ENCODE measurements at places on chromosomes 2 and 18.

GRCh38 chr18:10041180-10041579, 127.4 kb downstream of the VAPA start:
- no peak for DNase-seq

GRCh38 chr2:124315221-124315880, 290.3 kb downstream of the CNTNAP5 start:
- no peak for DNase-seq

DNA sequence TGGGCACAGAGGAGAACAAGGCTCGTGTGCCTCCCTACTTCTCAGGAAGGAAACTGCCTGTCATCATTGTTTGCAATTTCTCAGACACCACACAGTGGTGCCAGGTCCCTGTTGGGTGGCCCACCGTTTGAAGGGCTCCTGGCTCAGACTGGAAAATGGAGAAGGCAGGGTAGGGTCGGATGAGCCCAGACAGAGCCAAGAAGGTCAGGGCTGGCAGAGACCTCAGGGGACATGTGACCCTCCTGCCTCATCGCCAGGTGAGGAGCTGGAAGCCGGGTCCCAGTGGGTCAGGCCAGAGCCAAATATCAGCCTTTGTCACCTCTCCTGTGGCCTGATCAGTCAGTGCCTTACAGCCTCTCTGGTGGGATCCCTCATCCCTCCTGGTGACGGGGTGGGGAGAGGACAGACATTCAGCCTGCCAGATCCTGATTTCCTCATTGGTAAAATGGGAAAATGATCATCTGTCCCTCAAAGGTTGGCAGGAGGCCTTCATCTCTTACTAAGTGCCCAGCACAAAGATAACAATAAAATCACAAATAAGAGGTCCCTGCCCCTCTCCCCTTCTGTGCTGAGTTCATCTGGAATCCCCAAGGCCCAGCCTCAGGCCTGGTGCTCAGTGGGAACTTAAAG, 117.6 kb downstream of the CAPN13 start:
- DNase-seq = no peak

GRCh38 chr2:88753833-88754584, 62.5 kb downstream of the RPIA start:
- DNase-seq = no peak

DNA sequence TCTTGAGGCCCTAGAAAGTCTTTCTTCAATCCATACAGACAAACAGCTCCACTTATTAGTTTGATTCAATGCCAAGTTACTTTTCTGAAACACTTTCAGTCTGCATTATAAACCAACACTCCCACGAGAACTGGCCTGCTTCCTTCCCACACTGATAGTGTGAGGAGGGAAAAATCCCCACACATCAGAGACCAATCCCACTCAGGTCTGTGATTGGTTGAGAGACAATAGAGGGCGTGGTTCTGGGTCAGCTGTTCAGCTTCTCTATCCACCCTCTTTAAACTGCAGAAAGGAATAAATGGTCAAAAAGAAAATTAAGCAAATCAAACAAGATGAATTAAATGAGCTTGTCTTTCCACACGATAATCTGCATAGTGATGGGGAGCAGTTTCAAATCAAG, 152.5 kb downstream of the NRP2 start:
- no peak for DNase-seq

DNA sequence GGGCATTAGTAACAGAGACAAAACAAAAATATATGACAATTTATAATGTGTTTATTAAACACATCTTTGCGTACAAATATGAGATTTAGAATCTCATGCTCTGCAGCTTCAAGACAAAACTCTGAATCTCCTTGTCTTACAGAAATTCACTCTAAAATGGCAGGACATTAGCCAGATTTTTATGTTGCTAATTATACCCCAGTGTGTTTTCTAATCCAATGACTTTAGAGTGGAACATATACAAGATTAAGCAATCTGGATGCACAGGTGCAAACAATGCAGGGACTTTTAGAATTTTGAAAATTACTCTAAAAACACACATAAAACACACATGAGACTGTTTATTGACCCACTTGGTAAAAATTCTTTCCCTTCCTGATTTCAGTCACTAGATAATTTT, 85.9 kb downstream of the CALCRL start:
- DNase-seq = no peak

- no peak for DNase-seq
Measured at GRCh38 chr18:22293417-22293816, 124.0 kb downstream of the GATA6 start.

DNA sequence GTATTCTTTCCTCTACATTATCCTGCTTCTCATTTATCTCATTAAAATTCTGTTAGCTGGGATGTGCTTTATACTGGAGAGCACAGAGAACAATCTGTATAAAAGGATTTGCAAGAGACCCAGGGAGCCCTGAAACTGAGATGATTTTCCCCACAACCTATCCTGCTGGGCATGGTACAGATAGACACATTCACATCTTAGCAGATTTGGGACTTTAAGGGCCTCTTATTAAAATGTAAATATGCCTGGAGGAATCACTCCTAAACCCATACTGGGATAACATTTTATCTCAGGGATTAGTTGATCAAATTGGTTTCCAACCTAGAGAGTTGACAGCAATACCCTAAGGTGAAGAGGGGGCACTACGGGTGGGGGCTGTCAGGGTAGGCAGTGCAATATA, 45.5 kb downstream of the AOX1 start:
- DNase-seq = no peak

DNA sequence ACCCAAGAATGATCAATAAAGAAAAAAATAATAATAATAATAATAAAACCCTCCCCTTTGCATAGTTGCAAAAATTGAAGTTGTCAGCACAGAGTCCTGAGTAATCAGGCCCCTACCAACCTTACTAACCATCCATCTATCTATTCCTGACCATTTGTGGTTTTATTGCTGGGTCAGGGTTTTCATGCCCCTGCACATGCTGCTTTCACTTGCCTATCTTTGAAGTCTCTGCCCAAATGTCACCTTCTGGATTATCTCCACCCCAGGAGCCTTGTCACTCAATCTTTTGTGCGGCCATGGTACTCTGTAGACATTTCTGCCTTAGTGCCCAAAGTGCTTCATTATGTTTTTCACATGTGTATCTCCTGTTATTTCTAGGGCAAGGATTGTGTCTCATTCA, 35.1 kb downstream of the SLC30A6 start:
- DNase-seq = no peak

GRCh38 chr2:126933711-126934091, 35.0 kb downstream of the TEX51 start:
- no peak for DNase-seq

DNA sequence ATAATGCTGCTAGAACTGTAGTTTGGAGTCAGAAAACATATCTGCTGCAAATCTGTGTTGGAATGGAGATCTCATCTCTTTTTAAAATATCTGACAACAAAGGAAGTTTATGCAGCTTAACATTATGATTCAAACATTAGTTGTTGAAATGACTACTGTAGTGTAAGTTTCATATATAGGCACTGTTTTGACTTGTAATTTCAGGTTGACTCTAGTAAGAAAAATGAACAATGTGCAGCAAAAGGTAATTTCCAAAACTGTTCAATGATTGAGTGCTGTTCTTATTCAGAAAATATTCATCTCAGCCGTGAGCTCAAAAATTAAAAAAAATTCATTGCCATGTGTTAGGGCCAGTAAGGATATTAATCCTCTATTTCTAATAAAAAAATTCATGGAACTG, 48.5 kb downstream of the CCDC138 start:
- DNase-seq = no peak

DNA sequence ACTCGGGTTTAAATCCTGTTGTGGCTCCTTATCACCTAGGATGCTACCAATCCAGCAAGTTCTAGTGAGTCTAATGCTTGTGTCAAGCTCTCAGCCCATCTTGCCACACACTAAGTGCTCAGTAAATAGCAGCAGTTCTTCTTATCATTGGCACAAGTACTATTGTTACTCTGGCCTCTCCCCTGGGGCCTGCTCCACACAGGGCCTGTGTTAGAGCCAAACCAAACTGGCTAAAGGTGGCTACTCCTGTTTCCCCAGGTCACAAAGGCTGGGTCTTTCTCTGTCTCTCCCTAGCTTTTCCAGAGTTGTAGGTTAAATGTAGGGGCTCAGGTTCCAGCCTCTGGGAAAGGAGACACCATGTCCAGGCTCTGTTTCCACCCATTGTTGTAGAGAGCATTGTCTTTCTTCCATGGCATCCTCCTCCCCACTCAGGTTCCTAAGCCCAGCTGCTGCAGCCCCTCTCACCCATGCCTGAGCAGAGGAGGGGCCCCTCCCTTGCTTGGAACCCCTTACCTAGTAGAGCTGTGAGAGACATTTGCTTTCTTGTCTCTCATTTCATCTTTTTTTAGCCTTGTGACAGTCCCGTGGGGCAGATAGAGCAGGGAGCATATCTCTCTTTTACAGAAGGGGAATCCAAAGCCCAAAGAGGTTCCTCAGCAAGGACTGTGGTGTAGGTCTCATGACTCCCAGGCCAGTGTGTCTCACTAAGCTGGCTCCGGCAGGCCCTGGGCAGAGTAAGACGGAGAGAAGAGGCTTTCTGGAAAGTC, 56.4 kb upstream of the OTOF start:
- no peak for DNase-seq

DNA sequence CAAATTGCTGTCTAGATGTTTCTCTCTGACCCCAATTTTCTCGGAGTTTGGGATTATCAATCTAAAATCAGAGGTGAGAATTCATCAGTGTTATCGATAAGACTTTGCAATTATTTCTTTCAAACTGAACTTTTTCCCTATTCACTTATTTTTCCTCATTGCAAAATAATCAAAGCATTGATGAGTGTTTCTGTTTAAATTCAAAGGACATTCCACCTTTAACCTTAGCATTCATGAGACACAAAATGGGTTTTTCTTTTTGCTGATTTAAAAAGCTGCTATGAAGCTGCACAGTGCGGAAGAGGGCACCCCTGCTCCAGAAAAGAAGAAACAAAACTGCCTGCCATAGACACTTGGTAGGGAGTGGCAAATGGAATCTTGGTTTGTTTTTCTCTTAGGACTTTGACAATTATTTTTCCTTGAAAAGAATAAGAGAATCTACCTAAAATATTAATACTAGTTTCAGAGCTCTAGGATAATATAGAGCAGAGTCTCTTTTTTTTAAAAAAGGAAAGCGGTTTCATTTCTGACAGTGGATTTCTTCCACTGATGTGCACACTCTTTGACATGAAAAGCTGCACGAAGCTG, 203.4 kb downstream of the TGIF1 start:
- DNase-seq = no peak

DNA sequence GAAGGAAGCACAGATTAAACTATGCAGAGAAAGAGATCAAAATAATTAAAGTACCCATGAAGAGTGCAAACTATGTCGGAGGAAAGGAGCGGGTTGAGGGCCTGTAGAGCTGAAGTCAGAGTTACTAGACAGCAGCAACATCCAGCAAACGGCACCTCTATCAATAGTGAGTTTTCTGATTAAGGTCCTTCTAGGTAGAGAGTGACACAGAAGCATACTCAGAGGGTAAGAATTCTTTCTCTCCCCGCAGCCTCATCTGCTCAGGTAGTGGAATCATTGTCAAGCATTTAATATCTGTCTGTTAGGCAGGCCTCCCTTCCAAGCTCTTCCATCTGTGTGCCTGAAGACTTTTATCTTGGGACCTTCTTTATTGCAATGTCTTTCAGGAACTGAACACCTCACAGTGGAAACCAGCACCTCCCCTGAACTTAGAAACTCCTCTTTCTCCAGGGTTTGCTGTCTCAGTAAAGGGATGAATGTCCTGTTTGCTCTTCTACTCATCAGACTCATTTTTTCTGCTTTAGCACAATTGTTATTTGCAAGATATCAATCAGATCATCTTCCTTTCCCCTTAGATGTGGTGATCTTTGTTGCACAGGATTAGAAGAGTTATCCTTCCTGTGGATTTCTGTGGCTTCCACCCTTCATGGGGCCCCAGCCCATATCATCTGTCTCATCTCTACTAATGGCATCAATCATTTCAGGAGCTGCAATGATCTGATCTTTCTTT, 28.8 kb downstream of the SP140 start:
- no peak for DNase-seq

- DNase-seq = no peak
Measured at GRCh38 chr2:42424033-42424432, 63.0 kb upstream of the COX7A2L start.

- no peak for DNase-seq
Measured at GRCh38 chr18:564708-565561, 15.2 kb upstream of the CETN1 start.

DNA sequence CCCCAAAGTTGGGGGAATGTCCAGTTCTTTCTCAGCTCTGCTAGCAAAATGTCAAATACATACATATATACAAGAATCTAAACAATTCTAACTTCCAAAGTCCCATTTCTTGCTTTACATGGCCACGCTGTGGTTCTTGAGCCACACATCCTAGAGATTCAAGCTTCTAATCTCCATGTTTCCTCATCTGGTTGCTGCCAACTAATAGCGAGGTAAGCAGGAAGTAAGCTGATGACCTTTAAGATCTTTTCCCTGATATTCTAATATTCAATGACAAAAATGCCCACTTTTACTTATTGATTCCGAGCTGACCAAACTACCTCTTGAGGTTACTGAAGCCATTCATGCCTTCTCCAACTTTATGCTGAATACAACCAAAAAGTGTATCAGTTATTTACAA, 3.3 kb downstream of the VPS54 start:
- no peak for DNase-seq

GRCh38 chr2:10036095-10036884, 7.1 kb upstream of the KLF11 start:
- DNase-seq = peak; percentile 48

- DNase-seq = no peak
Measured at GRCh38 chr2:11753452-11753885, 7.0 kb downstream of the LPIN1 start.

- DNase-seq = no peak
Measured at GRCh38 chr18:11860594-11861450, 9.6 kb downstream of the CHMP1B start.

DNA sequence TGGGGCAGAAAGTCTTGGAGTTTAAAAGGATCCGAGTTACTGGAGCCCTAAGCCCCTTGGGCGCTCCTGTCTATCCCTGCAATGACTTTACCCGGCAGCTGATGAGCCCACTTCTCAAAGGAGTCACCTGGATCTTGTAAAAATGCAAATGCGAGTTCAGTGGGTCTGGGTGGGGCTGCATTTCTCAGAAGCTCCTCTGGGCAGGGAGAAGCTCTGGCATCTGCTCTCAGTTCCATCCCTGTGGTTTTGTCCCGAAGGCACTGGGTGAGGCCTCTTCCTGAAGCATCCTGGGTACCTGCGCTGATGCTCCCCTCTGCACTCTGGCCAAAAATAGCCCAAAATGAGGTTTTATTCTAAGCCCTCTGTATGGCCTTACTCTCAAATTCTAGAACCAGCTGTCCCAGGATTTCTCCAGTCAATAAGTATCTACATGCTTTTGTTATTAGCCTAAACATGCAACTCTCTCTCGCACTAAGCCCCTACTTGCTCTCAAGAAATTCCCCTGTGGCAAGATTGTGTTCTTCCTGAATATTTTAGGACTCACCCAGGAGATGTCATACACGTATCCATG, 167.8 kb upstream of the APCDD1 start:
- no peak for DNase-seq

DNA sequence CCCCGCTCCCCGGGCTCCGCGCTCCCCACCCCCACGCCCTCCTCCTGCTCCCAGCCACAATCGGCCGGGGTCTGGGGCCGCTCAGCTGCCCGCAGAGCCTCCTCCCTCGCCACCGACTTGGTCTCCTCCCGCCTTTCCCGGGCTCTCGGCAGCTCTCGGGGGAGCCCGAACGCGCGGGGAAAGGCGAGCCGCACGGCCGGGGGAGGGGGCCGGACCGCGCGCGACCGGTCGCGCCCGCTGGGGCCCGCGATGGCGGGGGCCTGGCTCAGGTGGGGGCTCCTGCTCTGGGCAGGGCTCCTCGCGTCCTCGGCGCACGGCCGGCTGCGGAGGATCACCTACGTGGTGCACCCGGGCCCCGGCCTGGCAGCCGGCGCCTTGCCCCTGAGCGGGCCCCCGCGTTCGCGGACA, 327 bp downstream of the LTBP1 start:
- DNase-seq = peak; percentile 8

- peak; percentile 18 for DNase-seq
Measured at GRCh38 chr2:173048897-173049661, 26.6 kb upstream of the MAP3K20 start.
